ENCODE measurements at places on chromosomes 1 and 21.
A peak's percentile ranks its signal among the peaks of the same experiment; 100 is the strongest.

DNA sequence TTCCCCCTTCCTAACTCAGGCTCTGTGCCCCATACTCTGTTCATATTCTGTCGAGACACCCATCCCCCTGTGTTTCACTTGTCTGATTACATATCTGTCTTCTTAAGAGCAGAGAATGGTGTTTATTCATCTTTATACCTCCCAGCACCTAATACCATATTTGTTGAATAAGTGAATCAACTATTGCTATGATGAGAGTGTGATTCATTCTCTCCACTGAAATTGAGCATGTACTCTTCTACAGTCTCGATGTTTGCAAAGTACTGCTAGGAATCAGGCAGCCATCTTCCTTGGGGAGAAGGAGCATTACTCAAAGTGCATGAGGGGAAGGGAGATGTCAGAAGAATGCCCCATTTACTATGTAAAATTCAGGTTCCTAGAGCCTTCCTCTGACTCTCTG, 27.0 kb downstream of the TBX15 start:
- DNase-seq: no peak

GRCh38 chr21:27519361-27519760, 552.5 kb upstream of the ADAMTS5 start:
- no peak for DNase-seq

DNA sequence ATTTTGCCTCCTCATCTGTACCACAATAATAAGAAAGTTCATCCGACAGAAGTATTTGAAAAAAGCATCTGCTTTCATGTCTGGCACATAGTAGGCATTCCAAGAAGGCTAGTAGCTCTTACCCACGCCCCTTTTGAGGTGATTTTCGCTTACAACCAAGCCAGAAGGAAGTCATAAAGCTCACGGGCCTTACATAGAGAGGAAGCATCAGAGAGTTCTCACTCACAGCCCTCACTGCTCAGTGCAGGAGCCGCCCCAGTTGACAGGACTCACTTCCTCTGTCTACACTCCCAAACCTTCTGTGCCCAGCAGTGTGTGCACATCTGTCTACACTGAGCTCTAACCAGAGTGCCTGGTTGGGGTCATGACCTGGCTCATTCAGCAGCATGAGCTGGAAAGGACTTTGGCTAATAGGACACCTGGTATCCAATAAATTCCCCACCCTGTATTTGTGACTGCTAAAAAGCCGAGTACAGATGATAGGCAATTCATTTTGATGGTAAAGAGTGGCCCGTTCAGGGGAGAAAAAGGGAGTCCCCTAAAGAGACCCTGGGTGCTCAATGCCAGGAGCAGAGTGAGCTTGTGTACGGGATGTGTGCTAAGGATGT, 36.8 kb upstream of the DUSP10 start:
- DNase-seq: no peak

DNA sequence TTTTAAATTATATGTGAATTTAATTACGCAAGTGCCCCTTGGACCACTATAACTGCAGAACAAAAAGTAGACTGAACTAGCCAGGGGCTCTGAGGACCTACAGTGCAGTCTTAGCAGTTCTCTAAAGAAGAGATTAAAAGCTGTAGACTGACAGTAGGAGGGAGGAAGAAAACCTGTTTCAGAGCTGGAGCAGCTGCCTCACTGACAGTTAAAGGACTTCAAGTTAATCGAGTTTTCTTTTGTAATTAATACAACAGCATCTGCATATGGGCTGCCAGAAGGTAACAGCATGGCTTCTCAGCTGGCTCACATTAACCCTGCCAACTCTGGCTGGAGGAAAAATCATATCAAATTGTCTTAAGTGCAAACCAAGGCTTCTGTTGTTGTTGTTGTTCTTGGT, 19.9 kb downstream of the DSTYK start:
- DNase-seq: no peak

DNA sequence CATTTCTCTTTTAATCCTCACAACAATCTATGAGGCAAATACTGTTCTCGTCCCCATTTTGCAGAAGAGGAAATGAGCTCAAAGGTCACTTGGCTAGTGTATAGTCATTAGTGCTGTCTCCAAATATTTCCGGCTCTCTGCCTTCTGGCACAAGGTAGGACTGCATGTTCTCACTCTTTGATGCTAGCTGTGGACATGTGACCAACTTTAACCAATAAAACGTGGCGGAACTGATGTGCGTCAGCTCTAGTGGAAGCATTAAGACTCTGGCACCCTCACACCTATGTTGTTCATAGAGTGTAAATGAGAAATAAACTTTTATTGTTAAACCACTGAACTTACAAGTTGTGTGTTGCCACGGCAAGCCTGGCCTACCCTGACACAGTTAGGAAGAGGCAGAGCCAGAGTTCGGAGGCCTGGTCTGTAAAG, 5.0 kb upstream of the KIF21B start:
- no peak for DNase-seq

DNA sequence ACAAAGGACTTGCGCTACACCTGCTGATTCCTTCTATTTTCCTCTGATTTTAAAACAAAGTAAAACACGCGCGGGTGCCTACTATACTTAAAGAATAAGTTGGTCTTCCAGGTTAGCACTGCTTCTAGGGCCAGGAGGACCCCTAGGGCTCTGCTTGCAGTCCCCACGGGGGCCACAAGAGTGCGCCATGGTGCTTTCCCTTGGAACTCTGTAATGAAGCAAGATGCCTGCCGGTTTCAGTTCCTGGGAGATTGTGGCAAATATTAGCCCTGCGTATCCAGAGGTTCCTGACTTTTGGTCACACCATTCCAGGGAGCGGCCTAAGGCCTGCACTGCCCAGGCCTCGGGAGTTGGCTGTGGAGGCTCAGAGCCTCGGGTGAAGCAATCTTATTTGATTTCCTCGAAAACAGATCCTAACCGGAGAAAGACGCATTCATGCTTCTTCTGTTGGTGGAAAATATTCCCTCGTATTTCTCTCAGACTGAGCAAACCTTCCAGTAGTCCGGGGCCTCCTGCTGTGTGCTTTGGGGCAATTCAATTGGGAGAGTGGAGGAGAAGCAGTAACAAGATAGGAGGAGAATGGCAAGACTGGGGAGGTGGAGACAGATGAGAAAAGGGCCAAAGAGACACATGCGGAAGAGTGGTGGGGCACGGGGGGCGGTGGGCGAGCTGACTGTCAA, 25.3 kb downstream of the ADAM30 start:
- DNase-seq: peak; percentile 43

DNA sequence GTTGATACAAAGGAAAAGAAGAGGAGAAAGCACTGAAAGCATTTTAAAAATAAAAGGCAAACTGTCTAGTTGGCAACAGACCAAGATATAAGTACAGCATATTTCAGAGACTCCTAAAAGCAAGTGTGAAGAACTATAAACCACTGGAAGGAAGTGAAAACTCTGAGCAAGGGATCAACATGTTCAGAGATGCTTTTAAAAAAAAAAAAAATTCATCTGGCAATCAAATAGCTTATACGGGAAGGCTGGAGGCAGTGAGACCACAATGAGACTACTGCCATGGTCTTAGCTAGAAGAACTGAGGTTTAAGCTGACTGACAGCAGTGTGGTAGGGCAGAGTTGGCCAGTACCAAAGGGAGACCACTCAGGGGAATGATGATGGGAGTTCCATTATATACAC, 124.3 kb downstream of the VAV3 start:
- no peak for DNase-seq

- DNase-seq: no peak
Observed at GRCh38 chr1:204201348-204202040, 5.2 kb upstream of the KISS1 start.

- no peak for DNase-seq
Observed at GRCh38 chr1:47211796-47212269, 20.2 kb downstream of the TAL1 start.

DNA sequence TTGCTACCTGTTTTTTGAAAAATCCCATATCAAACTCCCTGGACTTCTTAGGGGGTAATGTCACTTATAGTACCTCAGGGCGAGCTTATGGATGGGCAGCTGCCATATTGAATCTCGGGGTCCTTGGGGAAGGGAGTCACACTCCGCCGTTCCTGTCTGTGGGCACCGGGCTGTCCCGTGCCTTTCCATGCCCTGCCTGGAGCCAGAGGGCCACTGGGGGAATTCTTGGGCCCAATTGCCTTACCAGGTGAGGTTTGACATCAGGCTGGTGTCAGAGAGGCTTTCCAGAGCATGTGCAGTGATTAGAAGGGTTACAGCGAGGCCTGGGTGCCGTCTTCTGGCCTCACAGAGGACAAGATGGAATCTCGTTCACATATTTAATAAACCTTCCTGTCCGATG, 28.8 kb downstream of the QSOX1 start:
- no peak for DNase-seq

- DNase-seq: peak; percentile 78
Observed at GRCh38 chr21:45531393-45532215, 10.6 kb downstream of the SLC19A1 start.

DNA sequence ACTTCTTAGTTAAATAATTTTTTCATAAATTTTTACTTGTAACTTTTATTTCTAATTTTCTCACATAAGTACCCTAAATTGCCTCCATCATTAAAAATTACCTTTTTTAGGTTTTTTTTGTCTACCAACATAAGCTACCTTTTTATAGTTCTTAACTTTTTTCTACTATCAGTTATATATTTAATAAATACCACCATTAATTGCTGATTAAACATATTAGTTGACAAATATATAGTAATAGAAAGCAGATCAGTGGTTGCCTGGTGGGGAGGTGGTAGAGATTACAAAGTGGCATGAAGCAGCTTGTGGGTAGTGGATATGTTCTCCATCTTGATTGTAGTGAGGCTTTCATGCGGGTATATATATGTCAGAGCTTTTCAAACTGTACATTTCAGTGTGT, 6.1 kb upstream of the SH3BP5L start:
- DNase-seq: no peak

- DNase-seq: no peak
Observed at GRCh38 chr1:77424236-77424635, 142.4 kb downstream of the AK5 start.

- DNase-seq: no peak
Observed at GRCh38 chr1:21704145-21704544, 35.0 kb upstream of the RAP1GAP start.

- no peak for DNase-seq
Observed at GRCh38 chr1:204584699-204585372, 68.6 kb downstream of the MDM4 start.

DNA sequence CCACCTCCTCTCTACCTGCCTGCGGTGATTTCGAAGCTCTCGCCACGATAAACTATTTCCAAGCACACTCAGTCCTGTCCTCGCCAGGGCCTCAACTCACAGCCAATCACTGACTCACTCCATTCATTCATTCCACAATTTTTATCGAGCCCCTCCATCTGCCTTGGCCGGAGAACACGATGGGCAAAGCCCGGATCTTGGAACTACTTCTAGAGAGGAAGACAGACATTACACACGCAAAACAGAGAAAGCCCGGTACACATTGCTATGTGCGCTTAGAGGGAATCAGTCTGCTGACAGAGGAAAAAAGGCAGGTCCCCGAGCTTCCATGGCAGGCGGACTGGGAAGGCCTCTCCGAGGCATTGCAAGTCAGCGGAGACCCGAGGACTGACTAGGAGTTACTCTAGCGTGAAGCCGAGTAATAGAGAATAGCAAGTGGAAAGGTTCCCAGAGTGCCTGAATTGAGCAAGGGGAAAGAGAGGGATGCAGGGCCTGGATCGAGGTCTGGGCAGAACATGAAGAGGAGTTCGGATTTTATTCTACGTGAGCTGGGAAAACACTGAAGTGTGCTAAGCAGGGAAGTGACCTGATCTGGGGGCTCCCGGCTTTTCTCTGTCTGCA, 54.2 kb upstream of the DNAJC6 start:
- DNase-seq: peak; percentile 37

DNA sequence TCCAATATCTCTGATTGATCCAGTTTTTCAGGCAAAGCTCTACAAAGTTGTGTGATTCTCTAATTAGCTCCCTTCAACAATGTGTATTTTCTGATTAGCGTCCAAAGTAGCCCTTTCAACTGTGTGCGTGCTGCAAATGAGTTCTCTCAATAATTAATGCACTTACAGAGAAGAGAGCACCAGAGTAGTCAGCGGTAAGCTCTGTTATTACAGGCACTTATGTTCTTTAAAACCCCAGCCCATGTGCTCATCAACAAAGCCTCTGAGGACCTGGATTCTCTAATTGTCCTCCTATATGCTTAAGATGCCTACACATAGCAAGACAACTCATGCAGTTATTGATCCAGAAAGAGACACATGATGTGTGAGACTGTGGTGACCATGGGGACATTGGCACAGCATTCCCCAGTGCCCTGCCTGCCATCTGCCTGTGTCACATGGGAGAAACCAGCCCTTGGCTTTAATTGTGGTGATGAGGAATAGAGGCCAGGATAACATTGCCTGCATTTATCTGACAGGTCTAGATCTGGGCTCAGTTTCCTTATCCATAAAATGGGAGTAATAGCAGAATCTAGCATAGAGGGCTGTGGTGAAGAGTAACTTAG, 151.7 kb downstream of the PCP4 start:
- DNase-seq: no peak

DNA sequence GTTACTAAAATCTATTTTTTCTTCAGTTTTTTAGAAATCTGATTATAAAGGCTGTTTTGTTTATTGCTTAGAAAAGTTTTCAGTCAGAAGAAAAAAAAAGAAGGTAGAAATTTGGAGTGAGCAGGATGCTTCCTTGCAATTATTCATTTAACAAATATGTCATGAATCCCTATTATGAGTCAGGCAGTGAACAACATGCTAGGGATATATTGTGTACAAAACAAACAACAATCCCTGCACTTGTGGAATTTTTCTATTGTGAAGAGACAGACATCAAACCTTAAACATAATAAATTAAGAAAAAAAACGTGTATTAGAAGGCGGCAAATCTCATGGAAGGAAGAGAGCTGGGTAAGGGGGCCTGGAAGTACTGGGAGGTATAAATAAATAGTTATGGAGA, 664.1 kb upstream of the CAMK1G start:
- DNase-seq: no peak

- no peak for DNase-seq
Observed at GRCh38 chr1:214476986-214477870, 74.2 kb downstream of the PTPN14 start.

DNA sequence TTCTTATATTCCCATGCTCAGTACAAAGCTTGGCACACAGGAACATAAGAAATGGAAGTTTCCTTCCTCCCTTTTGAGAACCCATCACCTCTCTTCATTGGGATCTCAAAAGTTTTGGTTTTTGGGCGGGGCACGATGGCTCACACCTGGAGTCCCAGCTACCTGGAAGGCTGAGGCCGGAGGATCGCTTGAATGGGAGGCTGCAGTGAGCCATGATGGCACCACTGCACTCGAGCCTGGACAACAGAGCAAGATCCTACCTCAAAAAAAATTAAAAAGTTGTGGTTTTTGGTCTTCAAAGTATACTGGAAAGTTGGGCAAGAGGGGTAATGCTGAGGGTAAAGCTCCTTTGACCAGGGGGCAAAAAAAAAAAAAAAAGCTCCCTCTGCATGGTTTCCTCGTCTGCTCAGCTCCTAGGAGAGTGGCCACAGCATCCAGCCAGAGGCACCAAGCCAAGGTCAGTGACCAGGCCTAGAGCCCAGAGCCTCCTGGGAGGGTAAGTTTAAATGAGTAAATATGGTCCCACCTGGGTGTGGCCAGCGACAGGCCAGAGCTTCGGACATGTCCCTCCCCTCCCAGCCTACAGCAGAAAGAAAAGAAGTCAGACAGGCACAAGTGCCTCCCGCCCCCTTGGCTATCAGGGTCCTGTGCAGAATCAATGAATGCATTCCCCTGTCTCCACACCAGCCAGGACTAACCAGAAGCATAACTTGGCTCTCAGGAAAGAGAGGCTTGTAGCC, 5.0 kb downstream of the MEF2D start:
- DNase-seq: no peak

GRCh38 chr1:86200901-86201300, 44.3 kb upstream of the COL24A1 start:
- DNase-seq: no peak

- no peak for DNase-seq
Observed at GRCh38 chr1:44610527-44611148, 63.6 kb downstream of the TMEM53 start.

- DNase-seq: no peak
Observed at GRCh38 chr1:31577515-31578192, 1.3 kb downstream of the TINAGL1 start.
